ENCODE measurements at places on chromosomes 5 and 9. TPM values are rescaled to one million over a fixed set of nuclear protein-coding genes. Genes with fewer than 3 reads are reported as not detected.

- no peak for DNase-seq
- H3K27me3 ChIP-seq, result no peaks in the 10 kb centered on the region
- peak overlapping the region; percentile 83 for H3K4me3 ChIP-seq
- no peaks in the 10 kb centered on the region for H3K36me3 ChIP-seq
- peaks cover 27% of the 10 kb centered on the region for H3K4me1 ChIP-seq
- peak overlapping the region; percentile 94 for H3K27ac ChIP-seq
These were observed 545 bp downstream of the HMGCS1 start for GRCh38 chr5:43312699-43313034.

DNA sequence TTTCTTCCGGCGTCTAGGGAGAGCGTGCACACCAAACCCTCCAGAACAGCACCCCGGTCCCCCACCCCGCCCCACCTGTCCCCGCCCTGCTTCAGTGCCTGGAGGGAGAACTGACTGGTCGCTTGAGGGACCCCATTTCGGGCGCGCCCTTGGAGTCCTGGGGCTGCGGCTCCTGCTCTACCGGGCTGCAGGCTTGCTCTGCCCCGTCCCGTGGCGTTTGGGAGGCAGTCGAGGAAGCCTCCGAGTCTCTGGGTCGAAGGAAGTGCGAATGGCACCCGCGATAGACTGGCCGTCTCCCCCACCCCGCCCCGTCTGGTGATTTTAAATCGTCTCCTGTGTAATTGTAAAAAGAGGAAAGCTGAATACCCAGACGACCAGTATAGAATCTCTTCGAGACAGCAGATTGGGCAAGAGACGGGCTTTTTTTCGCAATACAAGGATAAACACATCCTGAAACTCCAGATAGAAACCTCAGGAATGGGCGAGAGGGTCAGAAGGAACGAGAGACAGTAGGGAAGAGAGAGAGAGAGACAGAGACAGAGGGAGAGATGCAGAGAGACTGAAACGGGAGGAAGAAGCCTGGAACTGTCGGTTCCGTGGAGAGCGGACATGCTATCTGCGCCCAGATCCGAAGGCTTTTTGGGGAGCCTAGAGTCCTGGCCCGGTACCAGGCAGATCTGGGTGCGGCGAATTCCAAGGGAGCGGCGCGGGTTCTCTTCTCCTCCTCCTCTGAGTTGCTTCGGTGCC lies 9.9 kb downstream of the PRDM6 start:
- no peak overlapping the region for H3K4me3 ChIP-seq
- DNase-seq, result peak; percentile 78
- H3K4me1 ChIP-seq, result peaks cover 5% of the 10 kb centered on the region
- H3K36me3 ChIP-seq, result no peaks in the 10 kb centered on the region

DNA sequence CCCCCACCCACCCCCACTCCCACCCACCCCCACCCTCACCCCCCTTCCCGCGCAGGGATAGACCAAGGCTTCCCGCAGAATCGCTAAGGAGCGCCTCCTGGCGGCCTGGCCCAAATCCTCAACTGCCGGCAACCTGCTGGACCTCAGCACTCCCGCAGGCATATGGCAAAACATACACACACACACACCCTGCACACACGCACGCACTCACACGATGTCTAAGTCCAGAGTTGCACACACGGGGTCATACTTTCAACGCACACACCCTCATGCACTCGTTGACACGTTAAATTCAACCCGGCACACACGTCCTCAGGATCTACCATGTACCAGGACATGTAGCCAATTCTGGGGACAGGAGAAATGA lies 1.7 kb downstream of the CPLX2 start:
- H3K36me3 ChIP-seq, result no peaks in the 10 kb centered on the region
- peaks cover 37% of the 10 kb centered on the region for H3K27me3 ChIP-seq
- no peak overlapping the region for H3K4me3 ChIP-seq
- H3K4me1 ChIP-seq, result peaks cover 8% of the 10 kb centered on the region
- DNase-seq, result no peak

GRCh38 chr9:100784755-100785154 lies 206.9 kb downstream of the CAVIN4 start:
- no peaks in the 10 kb centered on the region for H3K36me3 ChIP-seq
- no peak overlapping the region for H3K27ac ChIP-seq
- no peaks in the 10 kb centered on the region for H3K27me3 ChIP-seq
- DNase-seq, result no peak
- no peak overlapping the region for H3K4me3 ChIP-seq

DNA sequence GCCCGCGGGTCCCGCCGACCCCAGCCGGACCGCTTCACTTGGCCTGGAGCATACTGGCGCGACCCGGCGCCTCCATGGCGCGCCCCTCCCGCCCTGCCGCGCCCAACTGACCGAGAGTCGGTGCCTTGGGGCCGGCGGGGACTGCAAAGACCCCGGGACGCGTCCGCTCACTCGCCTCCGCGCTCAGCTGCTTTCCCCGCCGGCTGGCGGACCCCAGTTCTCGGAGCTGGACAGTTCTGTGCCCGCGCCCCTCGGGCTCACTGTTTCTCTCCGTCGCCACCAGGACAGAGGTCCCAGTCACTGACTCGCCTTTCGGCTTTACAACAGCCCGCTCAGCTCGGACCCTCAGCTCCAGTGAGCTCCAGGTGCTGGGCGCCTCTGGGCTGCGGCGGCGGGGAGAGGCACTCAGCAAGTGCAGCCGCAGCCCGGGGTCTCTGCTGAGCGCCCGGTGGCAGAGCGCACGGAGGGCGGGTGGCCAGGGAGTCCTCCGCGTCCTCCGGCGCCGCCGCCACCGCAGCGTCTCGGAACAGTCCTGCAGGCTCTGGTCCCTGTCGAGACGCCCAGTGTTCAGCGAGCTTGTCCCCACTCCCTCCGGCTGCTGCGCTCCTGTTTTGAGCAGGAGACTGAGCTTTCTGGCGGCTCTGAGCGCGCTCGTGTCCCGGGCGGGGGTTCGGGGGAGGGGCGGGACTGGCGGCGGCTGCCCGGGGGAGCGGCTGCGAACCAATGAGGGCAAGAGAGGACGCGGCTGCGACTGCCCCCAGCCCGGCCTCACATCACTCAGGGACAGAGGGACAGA lies at the start of gene SMIM32:
TSS of gene SMIM32 (minus strand) at position 637 of the 796 bp plus-strand sequence. CDS start 638 bp downstream, outside the sequence.
- H3K27ac ChIP-seq, result no peak within 1 kb of the TSS
- no peak within 1 kb of the TSS for H3K4me3 ChIP-seq
- peak; percentile 51 for DNase-seq
- H3K4me1 ChIP-seq, result peaks cover 12% of the 10 kb centered on the region

DNA sequence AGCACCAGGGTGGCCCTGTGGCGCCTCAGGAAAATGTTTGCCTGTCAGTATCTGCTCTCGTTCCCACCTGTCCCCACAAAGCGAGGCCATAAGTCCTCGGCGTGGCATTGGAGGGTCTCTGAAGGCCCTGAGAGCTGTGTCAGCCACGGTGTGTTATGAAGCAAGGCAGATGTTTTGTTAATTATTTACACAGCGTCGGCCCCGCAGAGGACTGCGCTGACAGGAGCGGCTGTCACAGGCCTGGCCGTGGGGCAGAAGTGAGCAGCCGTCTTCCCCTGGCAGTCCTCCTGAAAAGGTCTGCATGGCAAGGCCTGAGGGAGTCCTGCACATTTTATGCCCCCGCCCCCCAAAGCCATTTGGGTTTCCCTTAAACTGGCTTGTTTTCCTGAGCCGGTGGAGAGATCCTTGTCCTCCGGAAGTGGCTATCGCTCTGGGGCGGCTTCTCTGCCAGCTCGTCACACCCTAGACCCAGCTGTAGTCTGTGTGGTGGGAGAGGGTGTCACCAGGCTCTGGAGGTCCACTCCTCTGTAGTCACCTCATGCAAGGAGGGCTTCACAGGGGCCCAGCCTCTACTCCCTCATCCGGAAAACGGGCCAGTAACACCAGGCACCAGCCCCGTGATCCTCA lies 6.2 kb downstream of the NEK6 start:
- DNase-seq, result peak; percentile 65
- no peaks in the 10 kb centered on the region for H3K4me1 ChIP-seq
- no peaks in the 10 kb centered on the region for H3K27me3 ChIP-seq
- H3K36me3 ChIP-seq, result no peaks in the 10 kb centered on the region

GRCh38 chr9:94720846-94721549 lies 5.5 kb upstream of the AOPEP start:
- no peak overlapping the region for H3K4me3 ChIP-seq
- H3K27ac ChIP-seq, result no peak overlapping the region
- no peaks in the 10 kb centered on the region for H3K36me3 ChIP-seq

DNA sequence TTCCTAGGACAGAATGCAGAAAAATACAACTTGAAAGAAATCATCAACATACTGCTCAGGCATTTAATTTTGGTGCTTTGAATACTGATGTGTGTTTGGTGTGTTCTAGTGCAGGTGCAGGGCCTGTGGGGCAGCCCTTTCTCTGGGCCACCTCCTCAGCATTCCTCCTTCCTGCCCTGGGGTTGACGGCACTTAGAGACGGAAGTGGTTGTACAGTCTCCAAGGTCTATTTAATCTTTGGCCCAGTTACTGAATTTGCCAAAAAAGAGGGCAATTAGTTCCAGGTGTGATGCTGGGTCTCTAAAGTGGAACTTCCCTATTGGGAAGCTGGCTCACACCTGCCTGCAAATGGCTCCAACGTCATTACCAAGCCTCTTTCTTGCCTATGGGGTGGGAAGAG lies 269.0 kb downstream of the SH3GL2 start:
- no peaks in the 10 kb centered on the region for H3K36me3 ChIP-seq
- H3K27ac ChIP-seq, result no peak overlapping the region
- H3K4me3 ChIP-seq, result no peak overlapping the region
- H3K27me3 ChIP-seq, result no peaks in the 10 kb centered on the region
- no peak for DNase-seq

GRCh38 chr5:59039296-59040023 lies 456.6 kb downstream of the RAB3C start:
- peak overlapping the region; percentile 95 for H3K27ac ChIP-seq
- DNase-seq, result peak; percentile 82
- H3K36me3 ChIP-seq, result no peaks in the 10 kb centered on the region
- H3K27me3 ChIP-seq, result no peaks in the 10 kb centered on the region

- no peaks in the 10 kb centered on the region for H3K27me3 ChIP-seq
- H3K27ac ChIP-seq, result no peak overlapping the region
- DNase-seq, result no peak
- H3K36me3 ChIP-seq, result no peaks in the 10 kb centered on the region
- H3K4me1 ChIP-seq, result no peaks in the 10 kb centered on the region
These were observed 21.2 kb downstream of the TRIM14 start for GRCh38 chr9:98097836-98098235.

GRCh38 chr9:116763770-116764169 lies 76.7 kb downstream of the TRIM32 start:
- no peak for DNase-seq
- no peak overlapping the region for H3K4me3 ChIP-seq

- no peak overlapping the region for H3K27ac ChIP-seq
- no peaks in the 10 kb centered on the region for H3K36me3 ChIP-seq
- H3K4me1 ChIP-seq, result peaks cover 16% of the 10 kb centered on the region
- no peaks in the 10 kb centered on the region for H3K27me3 ChIP-seq
These were observed 90.6 kb upstream of the STARD4 start for GRCh38 chr5:111602817-111603445.

DNA sequence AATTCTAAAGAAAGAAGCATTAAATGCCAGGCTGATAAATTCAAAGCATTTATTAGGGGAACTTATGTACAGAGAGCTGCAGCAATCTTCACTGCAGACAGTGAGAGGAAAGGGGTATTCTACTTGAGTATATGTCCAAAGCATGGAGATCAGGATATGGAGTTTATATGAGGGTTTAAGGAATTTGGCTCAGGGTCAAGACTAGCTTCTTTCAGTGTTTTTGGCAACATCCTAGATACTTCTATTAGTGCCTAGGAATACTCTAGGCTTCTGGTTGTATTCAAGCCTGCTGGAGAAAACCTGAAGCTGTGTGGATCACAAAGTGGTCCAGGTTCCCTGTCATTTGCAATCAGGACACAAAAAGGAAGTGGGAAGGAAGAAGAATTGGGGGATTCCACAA lies 194.6 kb downstream of the CETN3 start:
- H3K27me3 ChIP-seq, result no peaks in the 10 kb centered on the region
- H3K4me3 ChIP-seq, result no peak overlapping the region
- DNase-seq, result no peak

The SLC36A1 gene
- total RNA-seq, result 5.7 TPM

The AFAP1L1 gene
- 40.6 TPM for total RNA-seq

The SLF1 gene
- 5.3 TPM for total RNA-seq

The UBE2QL1 gene
- 0.51 TPM for total RNA-seq

The FRRS1L gene
- 0.03 TPM for total RNA-seq

The DROSHA gene
- 92.0 TPM for total RNA-seq
